Fibroblast of skin of scalp (primary cell): ENCODE measurements at places on chromosomes 11 and 22.

DNA sequence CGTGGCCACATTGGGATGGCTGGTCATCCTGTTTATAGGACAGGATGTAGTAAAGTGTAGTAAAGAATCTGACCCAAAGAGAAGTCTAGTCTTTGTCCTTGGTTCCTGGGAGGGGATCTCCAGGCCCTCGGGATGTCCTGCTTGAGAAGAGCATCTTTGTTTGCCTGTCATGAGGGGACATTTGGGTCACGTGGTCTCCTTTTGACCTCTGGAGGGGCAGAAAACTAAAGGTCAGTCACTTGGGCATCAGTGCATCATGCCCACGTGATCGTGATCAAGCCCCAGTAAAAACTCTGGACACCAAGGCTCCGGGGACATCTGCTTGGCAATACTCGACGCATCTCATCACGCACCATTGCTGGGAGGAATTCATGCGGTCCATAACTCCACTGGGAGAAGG is 9.1 kb downstream of the SMIM38 start:
- no peak for DNase-seq

DNA sequence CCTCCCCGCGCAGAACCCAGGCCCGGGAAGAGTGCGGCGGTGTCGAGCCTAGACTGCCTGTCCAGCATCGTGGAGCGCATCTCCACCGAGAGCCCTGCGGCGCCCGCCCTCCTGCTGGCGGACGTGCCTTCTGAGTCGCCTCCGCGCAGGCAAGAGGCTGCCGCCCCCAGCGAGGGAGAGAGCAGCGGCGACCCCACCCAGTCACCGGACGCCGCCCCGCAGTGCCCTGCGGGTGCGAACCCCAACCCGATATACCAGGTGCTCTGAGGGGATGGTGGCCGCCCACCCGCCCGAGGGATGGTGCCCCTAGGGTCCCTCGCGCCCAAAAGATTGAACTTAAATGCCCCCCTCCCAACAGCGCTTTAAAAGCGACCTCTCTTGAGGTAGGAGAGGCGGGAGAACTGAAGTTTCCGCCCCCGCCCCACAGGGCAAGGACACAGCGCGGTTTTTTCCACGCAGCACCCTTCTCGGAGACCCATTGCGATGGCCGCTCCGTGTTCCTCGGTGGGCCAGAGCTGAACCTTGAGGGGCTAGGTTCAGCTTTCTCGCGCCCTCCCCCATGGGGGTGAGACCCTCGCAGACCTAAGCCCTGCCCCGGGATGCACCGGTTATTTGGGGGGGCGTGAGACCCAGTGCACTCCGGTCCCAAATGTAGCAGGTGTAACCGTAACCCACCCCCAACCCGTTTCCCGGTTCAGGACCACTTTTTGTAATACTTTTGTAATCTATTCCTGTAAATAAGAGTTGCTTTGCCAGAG is 2.0 kb downstream of the MYOD1 start:
- DNase-seq: no peak

- no peak for DNase-seq
Observed at GRCh38 chr11:119885861-119886567, 157.0 kb upstream of the NECTIN1 start.

GRCh38 chr11:12723421-12724300 is 49.4 kb downstream of the TEAD1 start:
- peak; percentile 40 for DNase-seq

GRCh38 chr11:119919656-119920055 is 190.7 kb upstream of the NECTIN1 start:
- no peak for DNase-seq

- no peak for DNase-seq
Observed at GRCh38 chr11:111352231-111352746, 26.8 kb downstream of the POU2AF1 start.

DNA sequence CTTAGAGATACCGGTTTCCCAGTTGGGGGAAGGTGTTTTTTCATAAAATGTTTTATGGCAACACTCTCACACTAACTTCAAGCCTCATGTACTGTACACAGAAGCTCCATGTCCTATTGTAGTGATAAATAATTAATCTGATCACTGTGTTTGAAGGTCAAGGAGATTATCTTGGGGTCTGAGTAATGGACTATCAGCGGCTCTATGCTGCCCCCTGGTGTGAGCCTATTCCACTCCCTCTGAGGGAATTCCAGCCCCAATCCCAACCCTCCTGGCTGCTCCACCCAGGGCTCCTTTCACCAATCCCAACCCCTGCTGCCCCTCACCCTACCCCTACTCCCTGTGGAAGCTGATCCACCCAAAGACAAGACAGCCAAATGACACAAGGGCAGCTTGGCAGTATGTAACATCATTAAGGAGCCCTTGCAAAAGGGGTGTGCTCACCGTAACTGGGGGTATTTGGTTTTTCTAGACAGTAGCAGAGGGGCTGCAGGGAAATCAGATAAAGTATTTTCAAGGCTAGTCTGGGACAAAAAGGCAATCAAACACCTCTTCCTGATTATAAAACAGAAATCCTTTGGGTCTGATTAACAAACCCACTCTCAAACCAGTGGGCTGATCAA is 22.3 kb downstream of the HPS4 start:
- peak; percentile 52 for DNase-seq

GRCh38 chr11:33329705-33330329 is 72.6 kb downstream of the HIPK3 start:
- peak; percentile 68 for DNase-seq

DNA sequence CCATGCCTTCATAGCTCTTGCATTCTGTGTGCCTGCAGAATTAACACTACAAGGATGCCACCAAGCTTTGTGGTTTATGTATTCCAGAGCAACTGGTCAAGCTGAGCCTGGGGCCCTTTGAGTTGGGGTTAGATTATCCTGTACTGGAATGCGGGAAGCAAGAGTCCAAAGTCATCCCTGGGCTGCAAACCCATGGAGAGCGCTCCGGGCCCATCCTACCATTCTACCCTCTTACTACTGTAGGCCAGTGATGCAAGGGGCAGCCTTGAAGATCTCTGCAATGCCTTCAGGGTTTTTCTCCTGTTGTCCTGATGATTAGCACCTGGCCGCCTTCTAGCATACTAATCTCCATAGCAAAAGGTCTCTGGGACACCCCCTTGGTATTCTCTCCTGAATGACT is 51.3 kb downstream of the TUG1 start:
- no peak for DNase-seq

- DNase-seq: no peak
Observed at GRCh38 chr11:45593992-45594391, 71.4 kb downstream of the CHST1 start.

GRCh38 chr22:25143156-25144076 is 56.2 kb upstream of the CRYBB3 start:
- no peak for DNase-seq
